ENCODE measurements at places on chromosomes 3 and 15. TPM values are rescaled to one million over a fixed set of nuclear protein-coding genes. Genes with fewer than 3 reads are reported as not detected.

- DNase-seq = no peak
These were observed 193.1 kb downstream of the XXYLT1 start for GRCh38 chr3:195077611-195078540.

GRCh38 chr3:184540777-184541681, 20.6 kb upstream of the EPHB3 start:
- DNase-seq = no peak

GRCh38 chr3:126338790-126339288, 18.4 kb downstream of the KLF15 start:
- DNase-seq = no peak

GRCh38 chr3:39011191-39011736, 40.5 kb downstream of the SCN11A start:
- DNase-seq = no peak

DNA sequence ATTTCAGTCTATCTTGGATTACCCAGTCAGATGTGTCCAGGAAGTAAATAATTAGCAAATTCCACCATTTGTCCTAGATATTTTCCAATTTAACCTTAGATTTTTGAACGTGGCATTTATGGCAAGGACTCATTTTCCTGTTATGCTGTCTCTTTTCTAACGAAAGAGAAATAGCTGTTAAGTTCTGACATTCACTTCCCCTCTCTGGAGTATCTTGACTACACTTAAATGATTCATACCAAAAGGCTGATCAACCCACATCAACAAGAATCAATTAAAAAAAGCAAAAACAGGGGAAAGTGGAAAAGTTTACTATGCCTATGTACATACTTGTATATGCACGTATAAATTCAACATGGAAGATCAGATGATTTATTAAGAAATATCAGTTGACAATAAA, 149.9 kb downstream of the FRMD5 start:
- DNase-seq = no peak

- DNase-seq = no peak
These were observed 128.9 kb downstream of the LPP start for GRCh38 chr3:188282871-188283270.

DNA sequence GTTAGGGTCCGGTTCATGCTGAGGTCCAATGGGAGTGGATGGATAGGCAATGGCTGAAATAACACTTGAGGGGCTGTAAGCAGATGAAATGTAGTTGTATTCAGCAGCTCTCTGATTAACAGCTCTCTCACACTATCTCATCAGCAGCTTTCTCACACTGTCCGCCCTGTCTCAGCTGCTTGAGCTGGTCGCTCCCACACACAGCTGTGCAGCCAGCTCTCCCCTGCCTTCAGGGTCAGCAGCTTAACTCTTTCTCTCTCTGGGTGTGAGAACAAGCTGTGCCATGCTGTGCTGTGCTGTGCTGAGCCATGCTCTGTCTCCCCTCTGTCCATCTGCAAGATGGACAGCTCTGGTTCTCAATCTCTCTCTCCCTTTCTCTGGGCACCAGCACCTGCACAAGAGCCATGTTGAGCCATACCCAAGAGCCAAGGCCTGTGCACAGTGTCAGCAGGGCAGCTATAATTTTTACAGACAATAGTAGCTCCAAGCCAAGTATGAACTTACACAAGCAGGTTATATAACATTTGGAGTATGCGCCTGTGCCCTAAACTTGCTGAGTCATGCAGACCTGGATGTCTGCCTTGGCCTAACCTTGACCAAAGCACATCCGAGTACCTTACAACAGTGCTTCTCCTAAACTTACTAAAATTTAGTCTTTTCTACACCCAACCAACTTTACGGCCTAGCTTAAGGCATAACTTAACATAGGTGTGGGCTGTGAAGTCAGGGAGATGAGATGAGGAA, 291.3 kb upstream of the TRIM42 start:
- no peak for DNase-seq

DNA sequence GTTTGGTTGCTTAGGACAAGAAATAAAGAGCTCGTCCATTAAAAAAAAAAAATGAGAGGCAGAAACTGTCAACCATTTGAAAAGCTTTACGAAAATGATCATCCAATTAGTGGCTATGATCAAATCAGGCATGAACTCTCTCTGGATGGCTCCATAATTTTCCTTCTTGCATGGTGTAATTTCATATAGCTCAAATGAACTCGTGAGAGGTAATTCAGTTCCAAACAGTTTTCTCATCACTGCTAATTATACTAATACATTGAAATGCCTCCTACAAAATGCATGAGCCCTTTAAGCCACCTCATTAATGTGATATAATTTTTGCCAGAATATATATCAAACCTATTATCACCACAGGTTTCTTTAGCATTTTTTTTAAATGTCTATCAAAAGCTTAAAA, 239.5 kb upstream of the MEIS2 start:
- no peak for DNase-seq

DNA sequence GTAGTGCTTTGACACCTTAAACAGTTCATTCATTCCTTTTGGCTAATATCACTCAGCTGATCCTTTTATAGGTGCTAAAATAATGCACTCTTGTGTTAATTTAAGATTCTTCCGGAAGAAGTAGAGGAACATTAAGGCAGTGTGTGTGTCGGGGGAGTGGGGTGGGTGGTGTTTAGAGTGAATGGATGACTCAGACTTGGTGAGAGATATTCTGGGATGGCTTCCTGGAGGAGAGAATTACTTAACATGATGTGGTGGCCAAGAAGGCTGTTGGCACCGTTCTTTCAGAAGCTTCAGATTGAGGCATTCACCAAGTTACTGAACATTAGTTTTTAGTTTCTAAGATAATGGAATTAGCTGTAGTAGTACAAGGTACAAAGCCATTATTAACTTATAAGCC, 125.6 kb upstream of the ROPN1 start:
- DNase-seq = no peak

DNA sequence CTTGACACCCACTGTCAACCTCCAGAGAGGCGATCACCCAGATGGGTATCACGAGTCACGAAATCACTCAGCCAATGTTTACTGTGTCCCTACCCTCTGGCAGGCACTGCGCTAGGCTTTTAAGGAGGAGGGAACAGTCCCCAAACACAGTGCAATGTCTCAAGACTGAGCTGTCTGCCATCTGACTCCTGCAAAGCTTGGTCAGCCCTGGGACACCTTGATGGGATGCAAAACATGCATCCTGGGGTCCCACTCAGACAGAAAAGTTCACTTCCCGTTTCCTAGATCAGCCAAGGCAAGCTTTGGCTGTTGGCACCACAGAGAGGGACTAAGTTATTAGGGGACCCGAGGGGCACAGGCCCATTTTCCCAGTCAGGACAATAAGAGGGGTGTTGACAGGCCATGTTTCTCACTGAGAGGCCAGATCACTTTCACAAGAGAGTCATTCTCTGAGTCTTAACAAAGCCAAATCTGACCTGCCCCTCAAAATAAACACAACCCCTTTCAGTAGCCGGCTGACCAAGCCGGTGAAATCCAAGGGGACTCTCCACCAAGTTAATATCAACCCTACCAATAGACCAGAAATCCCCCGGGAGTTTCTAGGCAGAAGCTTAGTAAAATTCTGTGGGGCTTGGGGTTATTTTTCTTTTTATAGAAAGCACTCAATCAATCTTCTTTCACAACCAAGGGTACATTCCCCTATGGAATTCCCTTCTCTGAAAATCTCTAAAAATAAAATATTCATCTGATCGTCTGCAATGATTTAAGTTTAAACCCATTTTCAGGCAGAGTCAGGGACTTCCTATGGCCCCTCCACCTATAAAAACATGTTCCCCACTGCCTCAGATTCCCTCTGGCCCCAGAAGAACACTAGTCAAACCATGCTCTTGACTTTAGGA, 3.5 kb downstream of the RFTN1 start:
- DNase-seq = no peak

GRCh38 chr3:14522129-14522691, 17.9 kb downstream of the GRIP2 start:
- DNase-seq = no peak

- no peak for DNase-seq
These were observed 52.2 kb upstream of the HES1 start for GRCh38 chr3:194083637-194084224.

DNA sequence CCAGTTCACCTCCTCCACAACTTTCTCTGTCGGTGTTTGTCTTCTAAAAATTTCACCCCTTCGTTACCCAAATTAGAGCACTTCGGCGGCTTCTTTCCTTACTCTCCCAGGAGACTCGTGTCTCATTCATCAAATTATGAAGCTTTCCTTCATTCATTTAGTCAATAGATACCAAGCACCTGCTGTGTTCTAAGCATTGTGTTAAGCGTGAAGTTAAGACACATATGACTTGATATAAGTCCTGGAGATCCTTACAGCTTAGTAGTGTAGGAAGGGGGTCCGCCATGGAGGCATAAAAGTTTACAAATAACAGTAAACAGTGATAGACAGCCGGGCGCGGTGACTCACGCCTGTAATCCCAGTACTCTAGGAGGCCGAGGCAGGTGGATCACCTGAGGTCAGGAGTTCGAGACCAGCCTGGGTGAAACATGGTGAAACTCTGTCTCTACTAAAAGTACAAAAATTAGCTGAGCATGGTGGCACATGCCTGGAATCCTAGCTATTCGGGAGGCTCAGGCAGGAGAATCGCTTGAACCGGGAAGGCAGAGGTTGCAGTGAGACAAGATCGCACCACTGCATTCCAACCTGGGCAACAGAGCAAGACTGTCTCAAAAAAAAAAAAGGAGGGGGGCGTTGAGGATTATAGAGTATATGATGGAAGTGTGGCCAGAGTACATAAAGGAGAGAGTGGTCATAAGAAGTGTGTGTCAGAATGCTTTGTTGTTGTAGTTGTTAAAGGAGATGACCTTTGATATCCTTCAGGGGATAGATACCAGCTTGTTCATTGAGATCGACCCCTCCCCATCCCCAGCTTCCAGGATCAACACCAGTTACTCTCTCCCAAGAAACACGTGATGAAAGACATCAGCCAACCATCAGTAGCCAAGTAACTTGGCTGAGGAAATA, 744 bp upstream of the CCDC32 start:
- DNase-seq = no peak

- no peak for DNase-seq
These were observed 3.3 kb downstream of the PKM start for GRCh38 chr15:72227720-72228119.

DNA sequence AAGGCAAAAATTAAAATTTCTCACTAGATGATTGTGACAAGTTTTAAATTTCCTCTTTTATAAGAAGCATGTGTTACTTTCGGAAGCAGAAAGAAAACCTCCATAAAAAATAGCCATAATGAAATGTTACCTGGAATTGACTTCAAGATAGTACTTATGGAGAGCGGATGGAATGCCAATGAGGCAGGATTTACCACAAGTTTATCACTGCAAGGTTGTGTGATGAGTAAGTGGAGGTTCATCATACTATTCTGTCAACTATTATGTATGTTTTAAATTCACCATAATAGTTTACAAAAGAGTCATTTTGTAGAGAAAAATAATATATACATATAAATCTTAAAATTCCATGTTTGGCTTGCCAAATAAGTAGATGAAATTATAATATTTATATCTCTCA, 230.3 kb downstream of the SCAPER start:
- no peak for DNase-seq

GRCh38 chr15:79406210-79406609, 25.9 kb upstream of the MINAR1 start:
- DNase-seq = no peak

- DNase-seq = no peak
These were observed 307.0 kb upstream of the ROPN1 start for GRCh38 chr3:124298951-124299350.

GRCh38 chr15:47755941-47756340, 38.6 kb downstream of the SEMA6D start:
- no peak for DNase-seq

GRCh38 chr15:63122002-63122875, 578 bp downstream of the LACTB start:
- DNase-seq = no peak

DNA sequence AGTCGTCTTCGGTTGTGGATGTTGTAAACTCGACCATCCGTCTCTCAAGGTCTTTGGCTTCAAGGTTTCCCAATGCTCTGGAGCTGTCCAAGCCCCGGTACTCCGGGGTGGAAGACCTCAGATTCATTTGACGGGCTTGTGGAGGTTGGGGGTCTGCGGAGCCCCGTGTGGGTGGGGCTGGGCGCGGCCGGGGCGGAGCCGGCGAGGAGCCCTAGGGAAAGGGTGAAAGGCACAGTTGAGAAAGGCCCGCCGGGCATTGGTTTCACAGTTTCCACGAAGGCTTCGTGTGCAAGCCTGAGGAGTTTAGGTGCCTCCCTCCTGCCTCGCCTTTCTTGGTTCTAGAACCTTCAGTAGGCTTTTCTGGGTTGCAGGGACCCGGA, 360 bp upstream of the MGA start:
- peak; percentile 87 for DNase-seq

GRCh38 chr3:42660898-42661297, 7.4 kb downstream of the ZBTB47 start:
- peak; percentile 86 for DNase-seq

- DNase-seq = no peak
These were observed 11.5 kb upstream of the SEC11A start for GRCh38 chr15:84727429-84727828.

DNA sequence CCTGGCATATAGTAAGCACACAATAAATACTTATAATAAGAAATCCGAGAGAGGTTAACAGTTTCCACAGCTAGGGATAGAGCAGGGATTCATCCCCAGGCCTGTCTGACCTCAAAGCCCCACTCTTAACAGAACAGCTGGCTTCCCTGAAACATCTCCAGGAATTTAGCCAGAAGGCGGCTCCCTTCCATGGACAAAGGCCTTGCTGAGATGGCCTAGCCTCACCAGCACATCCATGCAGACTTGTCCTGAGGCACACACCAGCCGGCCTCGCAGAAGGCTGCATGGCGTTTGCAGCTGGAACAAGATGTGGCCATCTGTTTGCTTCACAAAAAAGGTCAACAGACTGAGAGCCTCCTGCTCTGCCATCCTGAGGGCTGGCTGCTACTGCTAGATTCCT, 245.4 kb downstream of the SLCO3A1 start:
- no peak for DNase-seq

GRCh38 chr15:39946862-39947261, 12.9 kb downstream of the EIF2AK4 start:
- DNase-seq = no peak

- DNase-seq = no peak
These were observed 15.4 kb downstream of the UBP1 start for GRCh38 chr3:33424606-33425452.

GRCh38 chr3:192303235-192303634, 424.1 kb downstream of the FGF12 start:
- DNase-seq = no peak

Gene RPL32
- total RNA-seq = 2,085 TPM

Gene GOLGA6L9
- total RNA-seq = 9.3 TPM

Gene AMOTL2
- 60.6 TPM for total RNA-seq

Gene IL12A
- 6.6 TPM for total RNA-seq

Gene ZPLD1
- not detected for total RNA-seq

Gene SLC12A1
- not detected for total RNA-seq

Gene PPARG
- total RNA-seq = 28.5 TPM

Gene AHSG
- total RNA-seq = not detected

Gene TGM4
- not detected for total RNA-seq

Gene PAQR9
- not detected for total RNA-seq

Gene FAM107A
- total RNA-seq = 88.6 TPM

Gene CD80
- total RNA-seq = not detected

Gene CALML4
- total RNA-seq = 6.1 TPM

Data from vagina (tissue), 2 donors.